ENCODE measurements at places on chromosomes 6 and 20. TPM values are rescaled to one million over a fixed set of nuclear protein-coding genes. Genes with fewer than 3 reads are reported as not detected.

CYP21A2 gene
- not detected for total RNA-seq

ADGRB3 gene
- 0.11 TPM for total RNA-seq

IP6K3 gene
- total RNA-seq = not detected

KCNK17 gene
- total RNA-seq = not detected

MARCKS gene
- 51.5 TPM for total RNA-seq

CDH26 gene
- 1.2 TPM for total RNA-seq

TRIM15 gene
- total RNA-seq = not detected

EYA4 gene
- 10.0 TPM for total RNA-seq

DNA sequence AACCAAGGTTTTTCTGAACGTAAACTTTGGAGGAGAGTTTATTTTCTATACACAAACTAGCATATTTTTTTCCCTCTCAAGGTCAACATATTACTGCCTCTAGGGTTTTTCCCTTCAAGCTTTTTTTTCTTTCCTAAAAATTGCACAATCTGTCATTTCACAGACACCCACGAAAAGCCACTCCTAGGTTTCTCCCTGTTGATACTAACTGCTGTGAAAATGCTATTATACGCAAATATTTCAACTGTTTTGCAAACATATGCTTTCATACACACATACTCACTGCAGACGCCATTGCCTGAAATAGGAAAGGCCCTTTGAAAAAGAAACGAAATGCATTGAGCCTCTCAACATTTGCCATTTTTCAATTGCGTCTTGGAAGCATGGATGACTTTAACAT, 333.0 kb downstream of the CD83 start:
- DNase-seq = no peak

DNA sequence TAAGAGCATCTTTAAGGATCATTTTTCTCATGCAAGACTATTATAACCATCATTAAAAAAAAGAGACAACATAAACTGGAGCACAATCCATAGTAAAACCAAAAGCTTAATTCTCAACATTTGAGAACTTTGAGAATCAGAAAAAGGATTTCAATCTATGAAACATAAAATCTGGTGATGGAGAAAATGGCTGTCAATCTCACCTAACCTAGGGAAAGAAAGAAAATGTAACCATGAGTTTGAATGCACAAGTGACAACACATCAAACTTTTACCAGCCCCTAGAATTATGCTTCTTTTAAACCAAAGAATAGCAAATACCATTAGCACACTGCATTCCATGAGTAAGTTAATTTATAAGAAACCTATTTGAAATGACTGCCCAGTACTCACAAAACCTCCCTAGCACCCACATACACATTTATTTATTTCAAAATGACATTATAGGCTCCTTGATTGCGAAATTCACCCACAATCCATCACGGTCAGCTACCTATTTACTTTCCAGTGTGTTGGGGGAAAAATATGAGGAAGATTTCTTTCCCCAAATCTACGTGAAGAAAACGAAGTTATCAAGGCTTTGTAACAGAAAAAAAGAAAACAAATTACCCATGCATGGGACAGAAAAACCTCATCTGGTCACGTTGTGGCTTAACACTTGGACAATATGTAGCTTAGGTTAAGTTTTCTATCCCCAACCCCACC, 828 bp downstream of the ASCC3 start:
- DNase-seq = peak; percentile 34

- no peak for DNase-seq
These were observed 32.0 kb upstream of the CD93 start for GRCh38 chr20:23118144-23118543.

GRCh38 chr6:83546636-83547035, 34.3 kb downstream of the PRSS35 start:
- DNase-seq = peak; percentile 36

- DNase-seq = no peak
These were observed 73.4 kb downstream of the GFOD1 start for GRCh38 chr6:13413900-13414555.

DNA sequence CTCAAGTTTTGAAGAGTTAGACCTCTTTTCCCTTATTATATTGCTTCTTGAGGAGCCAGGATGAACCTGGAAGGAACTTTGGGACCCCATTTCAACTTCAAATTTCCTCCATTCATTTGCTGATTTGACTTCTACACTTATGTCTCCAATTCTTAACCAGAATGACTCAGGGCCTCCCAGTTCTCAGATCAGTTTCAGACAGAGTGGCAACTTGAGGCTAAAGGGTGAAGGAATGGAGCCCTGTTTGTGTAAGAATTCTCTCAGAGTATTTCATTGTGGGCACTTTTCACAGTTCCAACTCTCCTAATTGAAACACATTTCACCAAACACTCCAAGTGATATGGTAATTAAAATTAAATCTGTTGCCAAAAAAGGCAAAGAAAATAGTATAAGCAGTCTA, 109.0 kb upstream of the FLRT3 start:
- DNase-seq = no peak

DNA sequence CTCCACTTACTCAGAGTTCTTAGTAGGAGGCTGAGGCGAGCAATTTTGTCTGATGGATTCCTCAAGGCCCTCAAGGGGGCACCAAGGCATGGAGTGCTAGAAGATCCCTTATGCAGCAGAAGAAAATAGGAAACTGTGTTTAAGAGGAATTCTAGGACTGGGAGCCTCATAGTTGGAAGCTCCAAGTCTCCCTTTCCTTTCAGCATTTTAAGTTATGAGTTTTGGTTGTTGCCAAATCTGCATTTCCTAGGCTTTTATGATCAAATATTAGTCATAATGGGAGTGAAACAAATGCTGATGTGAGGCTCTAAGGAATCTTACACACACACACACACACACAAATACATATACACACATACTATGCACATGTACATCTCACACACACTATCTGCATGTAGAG, 714.0 kb downstream of the UTRN start:
- peak; percentile 7 for DNase-seq

DNA sequence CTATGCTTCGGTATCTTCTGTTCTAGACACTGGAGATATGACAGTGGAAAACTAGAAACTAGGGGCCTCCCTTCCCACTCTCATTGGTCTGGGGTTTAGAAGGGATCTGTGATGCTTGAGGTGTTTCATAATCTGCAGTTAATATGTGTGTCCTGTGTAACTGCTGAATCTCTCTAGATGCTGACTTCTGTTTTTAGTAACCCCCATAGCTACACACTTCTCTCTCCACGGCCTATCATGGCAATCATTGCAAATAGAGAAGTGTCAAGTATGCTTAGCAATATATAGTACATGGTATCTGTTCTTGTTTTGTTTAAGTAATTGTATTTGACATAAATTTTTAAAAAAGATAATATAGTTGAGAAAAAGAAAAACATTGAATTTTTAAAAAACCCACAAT, 394.6 kb upstream of the MMS22L start:
- no peak for DNase-seq

GRCh38 chr20:19071446-19071725, 141.1 kb upstream of the SLC24A3 start:
- no peak for DNase-seq

DNA sequence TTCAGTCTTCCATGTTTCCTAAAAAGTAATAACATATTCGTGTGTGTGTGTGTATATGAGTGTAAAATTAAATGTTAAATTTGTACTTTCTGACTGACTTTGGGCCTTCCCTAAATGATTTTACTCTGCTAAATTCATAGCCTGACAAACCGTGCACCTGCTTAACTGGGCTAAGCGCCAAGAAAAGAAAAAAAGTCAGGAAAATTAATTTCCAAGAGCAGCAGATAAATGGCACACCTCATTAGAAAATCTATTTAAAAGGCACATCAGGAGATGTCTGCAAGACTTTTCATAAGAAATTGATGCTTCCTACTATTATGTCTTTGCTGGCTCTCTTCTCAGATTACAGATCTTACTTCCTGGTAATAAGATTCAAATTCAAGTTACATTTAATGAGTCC, 72.4 kb downstream of the TRDN start:
- no peak for DNase-seq

DNA sequence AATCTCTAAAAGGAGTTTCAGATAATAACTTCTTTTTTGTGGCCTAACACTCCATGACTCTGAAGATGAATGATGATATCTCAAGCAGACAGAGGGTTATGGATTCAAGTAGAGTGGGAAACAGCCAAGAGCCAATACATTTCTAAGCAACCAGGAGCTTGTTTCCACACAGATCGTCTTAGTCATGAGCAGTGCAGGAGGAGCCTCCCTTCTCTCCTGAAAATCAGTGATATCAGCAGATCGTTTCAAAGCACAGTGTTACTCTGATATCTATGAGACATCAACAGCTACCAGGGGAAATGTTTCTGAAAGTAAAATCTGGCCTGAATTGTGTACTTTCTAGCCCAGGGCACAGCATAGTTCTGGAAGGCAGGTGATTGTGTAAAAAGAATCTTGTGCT, 11.5 kb downstream of the ADGRG6 start:
- DNase-seq = no peak

- DNase-seq = peak; percentile 84
These were observed at the start of gene SLC22A23 for GRCh38 chr6:3456898-3457709. Gene SLC22A23 (minus strand): TSS chr6:3457050. CDS start chr6:3456559, 491 bp downstream.

DNA sequence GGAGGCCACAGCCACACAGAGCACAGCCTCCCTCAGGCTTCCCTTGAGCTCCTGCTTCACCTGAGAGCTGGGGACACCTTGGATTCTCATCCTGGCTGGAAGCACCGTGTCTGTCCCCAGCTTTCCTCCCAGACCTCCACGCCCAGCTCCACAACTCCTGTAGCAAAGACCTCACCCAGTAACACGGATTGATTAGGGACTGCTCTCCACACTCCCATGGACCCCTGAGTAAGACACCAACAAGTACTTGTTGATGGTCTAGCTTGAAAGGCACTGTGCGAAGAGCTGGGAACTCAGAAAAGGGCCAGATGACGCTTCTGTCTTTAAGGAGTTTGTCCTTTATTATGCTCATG, 109.6 kb downstream of the DLL1 start:
- DNase-seq = no peak

DNA sequence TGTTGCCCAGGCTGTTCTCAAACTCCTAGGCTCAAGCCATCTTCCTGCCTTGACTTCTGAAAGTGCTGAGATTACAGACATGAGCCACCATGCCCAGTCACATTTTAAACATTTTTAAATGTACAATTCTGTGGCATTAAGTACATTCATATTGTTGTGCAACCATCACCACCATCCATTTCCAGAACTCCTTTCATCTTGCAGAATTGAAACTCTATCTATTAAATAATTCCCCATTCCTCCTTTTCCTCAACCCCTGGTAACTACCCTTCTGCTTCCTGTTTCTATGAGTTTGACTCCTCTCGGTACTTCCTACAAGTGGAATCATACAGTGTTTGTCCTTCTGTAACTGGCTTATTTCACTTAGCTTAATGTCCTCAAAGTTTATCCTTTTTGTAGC, 103.8 kb upstream of the NAA20 start:
- DNase-seq = no peak

DNA sequence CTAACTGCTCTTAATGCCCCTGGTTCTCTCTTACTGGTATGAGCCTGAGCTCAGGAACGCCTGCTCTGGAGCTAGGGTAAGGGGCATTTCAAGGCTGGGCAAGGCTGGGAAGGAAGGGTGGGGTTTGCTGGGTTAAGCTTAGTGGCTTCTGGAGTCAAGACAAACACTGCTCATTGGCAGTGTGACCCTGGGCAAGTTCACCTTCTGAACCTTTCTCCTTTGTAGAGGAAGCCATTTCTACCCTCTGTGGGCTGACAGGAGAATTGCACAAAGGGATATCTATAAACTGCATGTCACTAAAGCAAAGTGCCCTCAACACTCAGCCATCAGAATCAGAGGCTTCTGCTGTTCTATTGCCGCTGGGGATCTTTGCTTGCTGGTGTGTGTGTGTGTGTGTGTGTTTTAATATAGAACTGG, 20.3 kb upstream of the LRRN4 start:
- peak; percentile 26 for DNase-seq
